ENCODE measurements at places on chromosomes 1 and 21.

DNA sequence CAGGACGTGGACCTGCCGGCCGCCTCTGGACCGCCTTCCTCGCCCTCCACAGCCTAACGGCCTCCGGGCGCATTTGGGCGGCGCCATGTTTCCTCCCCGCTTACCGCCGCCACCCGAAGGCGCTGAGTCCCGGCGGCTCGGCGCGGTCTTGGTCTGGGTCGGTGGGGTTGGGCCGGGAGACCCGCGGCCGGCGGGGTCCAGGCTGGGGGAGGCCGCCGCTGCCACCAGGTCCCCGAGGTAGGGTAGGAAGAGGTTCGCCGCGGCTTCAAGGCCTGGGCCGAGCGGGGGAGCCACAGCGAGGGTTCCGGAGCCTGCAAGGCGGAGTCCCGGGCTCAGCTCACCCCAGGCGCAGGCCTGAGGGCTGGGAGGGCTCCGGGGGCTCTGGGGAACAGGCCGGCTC, 5.5 kb downstream of the OR2C3 start:
- DNase-seq: no peak

GRCh38 chr1:182680901-182681567, 3.4 kb downstream of the RGS8 start:
- DNase-seq: peak; percentile 68

DNA sequence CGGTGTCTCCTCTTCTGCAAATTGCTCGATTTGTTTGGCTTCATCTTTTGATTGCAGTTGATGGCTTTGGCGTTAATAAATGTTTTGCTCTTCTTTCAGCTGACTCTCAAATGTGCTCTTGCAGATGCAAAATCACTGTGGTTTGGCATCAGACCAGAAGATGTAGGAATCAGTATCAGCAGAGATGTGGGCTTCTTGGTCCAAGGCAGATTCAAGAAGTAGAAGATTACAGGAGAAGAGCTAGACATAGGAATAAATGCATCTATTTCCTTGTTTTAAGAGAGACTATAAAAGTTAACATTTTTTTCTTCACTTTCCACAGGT, 59.8 kb upstream of the BACH1 start:
- no peak for DNase-seq

- DNase-seq: peak; percentile 19
Observed at GRCh38 chr1:59997479-59998115, 71.0 kb upstream of the CYP2J2 start.

DNA sequence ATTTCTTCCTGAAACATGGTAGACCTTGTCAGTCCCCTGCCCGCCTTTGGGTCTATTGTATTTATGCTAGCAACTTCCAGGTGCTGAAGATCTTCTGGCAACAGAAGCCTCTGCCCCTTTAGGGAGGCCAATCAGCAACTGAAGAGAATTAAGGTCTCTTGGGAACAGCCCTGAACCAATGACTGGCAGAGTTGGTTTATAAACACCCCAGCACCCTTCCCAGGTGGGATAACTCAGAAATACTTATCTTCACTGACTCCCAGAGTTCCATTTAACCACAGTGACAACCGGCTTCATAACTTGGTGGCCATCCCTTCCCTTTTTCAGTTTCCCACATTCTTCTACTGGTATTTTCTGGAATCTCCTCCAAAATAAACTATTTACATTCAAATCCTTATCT, 27.2 kb upstream of the TMCO1 start:
- no peak for DNase-seq

GRCh38 chr21:36551321-36551720, 71.4 kb upstream of the CLDN14 start:
- DNase-seq: no peak

DNA sequence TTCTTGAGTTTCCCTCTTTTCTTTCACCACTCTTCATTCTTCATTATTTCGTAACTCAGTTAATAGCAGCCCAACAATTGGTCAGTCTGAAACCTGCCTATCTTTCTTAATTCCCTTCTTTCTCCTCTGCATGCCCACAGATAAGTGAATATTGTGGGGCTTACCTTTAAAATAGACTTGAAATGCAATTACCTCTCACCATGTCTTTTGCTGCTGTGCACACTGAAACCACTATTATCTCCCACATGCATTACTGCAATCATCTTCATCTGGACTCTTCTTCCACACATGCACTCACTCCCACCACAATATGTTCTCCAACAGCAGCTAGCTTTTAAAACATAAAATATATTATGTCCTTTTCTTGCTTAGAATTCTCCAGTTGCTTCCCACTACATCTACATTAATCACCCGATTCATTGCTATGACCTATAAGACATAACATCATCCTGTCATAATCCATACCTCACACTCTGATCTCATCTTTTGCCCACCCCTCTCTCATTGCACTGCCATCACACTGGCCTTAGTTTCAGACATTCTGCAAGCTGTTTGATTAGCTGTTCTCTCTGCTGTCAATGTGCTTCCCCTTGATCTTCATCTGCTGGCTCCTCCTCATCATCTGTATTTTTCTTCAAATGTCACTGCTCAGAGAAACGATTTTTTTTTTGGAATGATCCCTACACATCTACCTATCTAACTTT, 304.8 kb downstream of the PTPRC start:
- DNase-seq: no peak

GRCh38 chr1:225899044-225899925, 10.3 kb upstream of the LEFTY1 start:
- no peak for DNase-seq

DNA sequence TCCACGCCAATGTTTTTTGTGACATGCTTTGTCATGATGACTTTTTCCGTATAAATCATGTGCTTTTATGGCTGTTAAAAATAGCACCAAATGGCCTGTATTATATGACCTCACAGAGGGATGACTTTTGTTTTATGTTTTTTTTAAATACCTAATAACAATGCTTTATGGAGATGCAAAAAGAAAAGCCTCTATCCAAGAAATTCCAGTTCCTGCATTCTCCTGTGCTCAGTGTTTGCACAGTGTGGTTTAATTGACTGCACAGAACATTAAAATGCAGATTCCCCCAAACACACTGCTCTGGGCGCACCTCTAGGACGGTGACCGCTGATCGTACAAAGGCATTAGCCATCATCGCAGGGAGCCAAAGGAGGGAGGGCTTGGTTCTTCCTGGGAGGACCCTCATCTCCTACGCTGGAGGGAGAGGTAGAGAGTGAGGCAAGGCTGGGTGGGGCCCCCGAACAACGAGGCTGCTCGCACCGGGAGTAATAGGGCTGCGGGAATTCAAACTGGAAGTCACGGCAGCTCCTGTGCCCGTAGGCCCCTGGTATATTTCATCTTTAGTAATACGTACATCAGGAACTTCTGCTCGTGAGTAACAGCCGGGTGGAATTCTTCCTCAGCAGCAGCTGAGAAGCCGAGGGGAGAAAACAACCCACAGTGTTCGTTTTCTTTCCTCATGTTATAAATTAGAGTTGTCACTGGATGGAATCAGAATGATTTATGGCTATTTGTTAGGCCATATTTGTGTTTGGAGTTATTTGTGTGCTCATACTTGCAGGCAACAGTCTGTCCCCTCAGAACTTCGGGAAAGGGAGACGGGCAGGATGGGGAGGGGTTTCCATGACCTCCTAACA, 465.6 kb downstream of the CAMTA1 start:
- no peak for DNase-seq

GRCh38 chr1:31476891-31477846, 64.2 kb downstream of the SERINC2 start:
- peak; percentile 73 for DNase-seq

GRCh38 chr21:36075171-36075570, 5.3 kb downstream of the CBR1 start:
- peak; percentile 42 for DNase-seq

- DNase-seq: no peak
Observed at GRCh38 chr1:245671966-245672767, 517.4 kb downstream of the KIF26B start.

DNA sequence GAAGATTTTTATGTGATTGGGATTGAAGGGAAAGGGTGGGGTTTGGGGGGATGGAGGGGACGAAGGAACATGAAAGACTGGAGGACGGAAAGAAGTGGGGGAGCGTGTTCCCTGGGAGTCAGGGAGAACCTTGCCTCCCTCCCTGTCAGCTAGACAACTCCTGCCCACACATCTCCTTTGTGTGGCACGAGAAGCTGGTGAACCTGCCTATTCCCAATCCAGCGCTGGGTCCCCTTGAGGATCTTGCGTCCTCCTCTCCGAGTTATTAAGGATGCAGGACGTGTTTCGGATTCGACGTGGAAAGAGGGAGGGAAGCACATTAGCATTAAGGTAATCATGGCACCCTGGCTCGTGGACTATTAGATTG, 1.4 kb downstream of the LRRC7 start:
- peak; percentile 4 for DNase-seq

- no peak for DNase-seq
Observed at GRCh38 chr1:230800891-230801840, 54.0 kb downstream of the CAPN9 start.
